ENCODE measurements at places on chromosomes 6 and 20.
A peak's percentile ranks its signal among the peaks of the same experiment; 100 is the strongest.

DNA sequence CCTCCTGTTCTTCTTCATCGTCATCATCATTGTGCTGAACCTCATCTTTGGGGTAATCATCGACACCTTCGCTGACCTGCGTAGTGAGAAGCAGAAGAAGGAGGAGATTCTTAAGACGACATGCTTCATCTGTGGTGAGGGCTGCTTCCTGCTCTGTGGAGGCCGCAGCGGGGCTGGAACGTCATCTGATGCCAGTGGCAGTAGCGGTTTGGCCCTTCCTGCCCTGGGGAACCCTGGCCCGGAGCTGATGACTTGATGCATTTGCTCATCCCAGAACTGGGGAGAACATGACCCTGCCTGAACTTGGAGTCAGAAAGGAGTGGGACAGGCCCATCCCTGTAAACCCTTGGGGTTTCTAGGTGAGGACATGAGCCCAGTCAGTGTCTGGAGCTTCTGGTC is 18.7 kb downstream of the UQCC2 start:
- DNase-seq = peak; percentile 35

DNA sequence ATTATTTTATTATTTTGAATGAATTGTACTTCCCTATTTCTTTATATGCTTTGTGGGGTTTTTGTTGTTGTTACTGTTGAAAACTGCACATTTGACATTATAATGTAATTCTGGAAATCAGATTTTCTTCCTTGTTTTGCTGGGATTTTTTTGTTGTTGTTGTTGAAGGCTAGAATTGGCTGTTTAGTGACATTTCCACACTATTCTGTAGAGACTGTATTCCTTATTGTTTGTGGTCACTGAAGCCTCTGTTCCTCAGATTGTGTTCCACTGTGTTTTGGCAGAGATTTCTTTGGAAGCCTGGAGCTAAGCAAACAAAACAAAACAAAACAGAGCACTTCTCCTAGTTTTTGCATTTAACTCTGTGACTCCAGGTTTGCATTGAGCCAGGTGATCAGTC is 52.9 kb downstream of the CDYL start:
- DNase-seq = no peak

DNA sequence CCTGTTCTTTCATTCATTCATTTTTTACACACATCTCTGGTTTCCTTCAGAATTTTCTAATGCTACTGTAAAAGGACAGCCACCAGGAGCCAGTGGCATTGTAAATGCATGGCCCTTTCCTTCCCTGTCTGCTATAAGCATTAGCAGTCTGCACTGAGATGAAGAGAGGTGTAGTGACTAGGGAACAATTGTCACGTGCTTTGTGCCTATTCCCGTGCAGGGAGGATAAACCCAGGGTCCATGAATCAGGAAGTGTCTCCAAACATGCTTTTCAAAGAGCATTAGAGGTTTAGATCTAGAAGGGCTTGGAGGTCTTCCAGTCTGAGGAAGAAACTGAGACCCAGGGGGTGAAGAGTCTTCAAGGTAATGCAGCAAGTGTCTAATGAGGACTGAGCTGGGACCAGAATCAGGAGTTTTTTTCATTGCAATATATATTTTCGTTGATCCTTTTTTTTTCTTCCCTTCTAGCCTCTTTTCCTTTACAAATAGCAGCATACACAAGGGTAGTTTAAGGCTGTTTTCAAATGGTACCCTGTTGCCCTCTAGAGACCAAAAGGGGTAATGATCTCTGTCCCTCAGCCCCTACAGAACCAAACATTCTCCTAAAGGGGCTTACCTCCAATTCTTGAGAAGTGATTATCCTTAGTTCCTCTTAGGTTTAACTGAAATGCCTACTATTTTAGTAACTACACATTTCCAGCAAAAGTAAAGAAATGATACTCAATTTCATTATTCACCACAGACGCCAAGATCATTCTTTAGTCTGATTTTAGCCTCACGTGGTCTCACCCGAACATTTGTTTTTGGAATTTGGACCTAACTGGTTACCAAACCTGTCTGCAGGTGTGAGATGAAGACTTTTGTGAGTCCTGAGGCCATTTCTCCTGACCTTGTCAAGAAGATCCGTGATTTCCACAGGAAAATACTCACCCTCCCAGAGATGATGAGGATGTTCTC is 6.6 kb downstream of the TRIM15 start:
- no peak for DNase-seq

DNA sequence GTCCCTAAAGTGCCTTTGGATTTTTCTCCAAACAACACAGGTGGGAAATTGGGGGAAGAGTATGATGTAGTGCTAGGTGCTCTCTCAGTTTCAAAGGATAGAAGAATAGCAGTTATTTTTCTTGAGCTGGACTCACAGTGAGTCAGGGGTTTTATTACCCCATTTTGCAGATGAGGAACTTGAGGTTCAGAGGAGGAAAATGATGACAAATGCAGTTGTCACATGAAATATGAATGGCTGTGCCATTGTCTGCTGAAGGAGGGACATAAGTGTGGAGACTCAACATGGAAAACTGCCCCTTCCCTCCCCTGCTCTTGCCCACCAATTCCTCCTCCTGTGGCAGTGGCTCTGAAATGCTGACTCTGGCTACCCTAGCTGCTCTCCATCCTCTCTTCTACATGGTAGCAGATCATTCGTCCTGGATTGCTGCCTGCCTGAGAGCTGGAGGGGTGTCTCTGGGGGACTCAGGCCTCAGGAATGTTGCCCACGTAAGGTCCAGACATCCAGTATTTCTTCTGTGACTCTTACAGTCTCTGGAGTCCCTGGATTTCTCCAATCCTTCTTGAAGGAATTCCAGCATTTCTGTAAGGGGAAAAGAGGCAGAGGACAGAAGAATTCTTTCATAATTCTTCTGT is 37.6 kb upstream of the EPB41L1 start:
- no peak for DNase-seq

- DNase-seq = no peak
These were observed 22.7 kb downstream of the SNAI1 start for GRCh38 chr20:50005471-50005981.

DNA sequence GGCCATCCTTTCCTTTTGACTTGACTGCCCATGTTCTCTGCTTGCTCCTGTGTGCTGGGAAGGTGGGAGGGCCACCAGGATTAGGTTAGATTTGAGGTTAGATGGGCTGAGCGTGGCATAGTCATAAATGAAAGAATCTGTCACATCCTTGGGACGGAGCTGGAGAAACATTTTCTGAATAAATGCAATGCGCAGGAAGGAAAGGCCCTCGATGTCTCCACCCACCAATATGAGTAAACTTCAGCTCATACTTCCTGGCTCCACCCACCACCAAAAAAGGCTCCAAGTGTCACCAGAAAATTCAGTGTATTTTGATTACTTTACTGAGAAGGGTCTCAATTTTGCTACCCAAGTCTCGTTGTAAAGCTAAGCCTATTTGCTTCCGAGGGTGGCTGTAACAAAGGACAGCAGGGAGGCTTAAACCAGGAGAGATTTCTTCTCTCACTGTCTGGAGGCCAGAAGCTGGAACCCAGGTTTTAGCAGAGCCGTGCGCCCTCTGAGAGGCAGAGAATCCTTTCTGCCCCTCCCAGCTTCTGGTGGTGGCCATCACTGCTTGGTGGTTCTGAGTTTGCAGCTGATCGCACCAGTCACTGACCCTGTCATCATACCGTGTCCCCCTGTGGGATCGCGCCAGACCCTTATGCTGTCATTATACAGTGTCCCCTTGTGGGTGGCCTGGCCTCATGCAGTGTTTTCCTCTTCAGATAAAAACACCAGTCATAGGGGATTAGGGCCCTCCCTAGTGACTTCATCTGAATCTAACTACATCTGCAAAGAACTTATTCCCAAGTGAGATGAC is 137.8 kb downstream of the TTLL2 start:
- DNase-seq = no peak

DNA sequence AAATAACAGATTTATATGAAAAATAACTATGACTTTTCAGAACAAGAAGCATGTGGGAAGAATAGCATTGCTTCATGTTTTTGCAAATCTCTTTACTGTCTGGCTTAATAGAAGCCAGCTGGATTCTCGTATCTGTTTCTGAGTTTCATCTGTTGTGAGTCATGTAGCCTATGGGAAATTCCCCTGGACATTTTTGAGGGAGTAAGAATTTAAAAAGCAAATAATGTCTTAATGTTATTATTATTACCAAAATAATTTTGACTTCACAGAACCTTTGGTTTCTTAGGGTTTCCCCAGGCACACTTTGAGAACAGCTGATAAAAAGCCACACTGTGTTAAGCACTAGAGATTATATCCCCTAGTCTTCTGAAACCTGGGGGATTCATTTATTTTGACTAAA is 75.8 kb downstream of the SYCP2L start:
- no peak for DNase-seq

DNA sequence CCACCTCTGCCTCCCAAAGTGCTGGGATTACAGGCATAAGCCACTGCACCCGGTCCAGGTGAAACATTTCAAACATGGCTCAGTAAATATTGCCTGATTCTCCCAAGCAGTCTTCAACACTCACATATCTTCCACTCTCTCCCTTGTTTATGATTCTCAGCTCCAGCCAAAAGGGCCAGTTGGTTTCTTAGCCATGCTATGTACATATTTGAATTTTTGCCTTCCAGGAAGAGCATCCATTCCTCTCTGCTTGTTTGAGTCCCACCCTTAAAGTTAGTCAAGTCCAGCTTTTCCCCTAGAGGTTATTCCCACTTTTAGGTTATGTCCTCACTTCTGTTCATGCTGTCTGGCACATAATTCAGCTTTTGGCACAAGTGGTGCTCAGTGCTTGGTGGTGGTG is 5.9 kb downstream of the KIFC1 start:
- no peak for DNase-seq

DNA sequence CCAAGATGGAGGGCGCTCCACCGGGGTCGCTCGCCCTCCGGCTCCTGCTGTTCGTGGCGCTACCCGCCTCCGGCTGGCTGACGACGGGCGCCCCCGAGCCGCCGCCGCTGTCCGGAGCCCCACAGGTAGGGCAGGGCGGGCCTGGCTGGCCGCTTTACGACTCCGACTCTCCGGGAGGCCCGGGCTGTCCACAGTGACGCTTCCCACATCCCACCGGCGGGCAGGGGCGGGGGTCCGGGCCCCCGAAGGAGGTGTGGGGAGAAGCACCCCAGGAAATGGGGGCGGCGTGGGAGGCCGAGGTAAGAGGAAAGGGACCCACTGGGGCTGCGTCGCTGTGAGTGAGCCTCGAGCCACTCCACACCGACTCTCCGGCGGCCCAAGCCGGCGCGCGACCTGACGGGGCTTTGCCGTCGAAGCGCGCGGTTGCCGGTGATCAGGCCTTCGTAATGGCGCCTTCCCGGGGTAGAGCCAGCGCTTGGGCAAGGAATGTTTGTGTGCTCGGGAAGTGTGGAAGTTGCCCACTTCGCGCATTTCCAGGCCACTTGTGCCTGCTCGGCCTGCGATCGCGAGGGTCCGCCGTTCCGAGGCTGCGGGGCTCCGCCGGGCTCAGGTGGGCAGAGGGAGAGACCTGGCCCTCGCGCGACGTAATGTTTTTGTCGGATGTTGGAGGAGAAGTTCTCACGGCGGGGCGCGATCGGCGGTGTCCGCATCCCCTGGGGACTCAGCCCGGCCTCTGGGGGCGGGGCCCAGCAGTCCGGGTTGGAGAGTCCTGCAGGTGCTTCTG is 427 bp downstream of the GINM1 start:
- no peak for DNase-seq

DNA sequence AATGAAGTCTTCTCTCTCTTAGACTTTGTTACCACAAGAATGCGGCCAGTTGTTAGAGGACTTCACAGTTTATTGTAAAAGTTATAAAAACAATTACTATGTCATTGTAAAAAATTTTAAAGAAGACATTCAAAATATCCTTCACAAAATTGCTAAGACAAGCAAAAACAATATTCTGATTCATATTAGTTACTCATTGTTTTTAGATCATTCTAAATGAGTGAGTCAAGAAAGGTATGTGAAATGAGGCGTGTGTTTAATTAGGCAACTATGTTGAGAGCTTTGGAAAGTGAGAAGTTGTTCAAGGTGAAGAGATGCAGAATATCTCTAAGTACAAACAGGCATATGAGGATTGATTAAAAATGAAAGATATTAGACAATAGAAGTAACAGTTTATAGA is 875.3 kb downstream of the EYS start:
- no peak for DNase-seq

DNA sequence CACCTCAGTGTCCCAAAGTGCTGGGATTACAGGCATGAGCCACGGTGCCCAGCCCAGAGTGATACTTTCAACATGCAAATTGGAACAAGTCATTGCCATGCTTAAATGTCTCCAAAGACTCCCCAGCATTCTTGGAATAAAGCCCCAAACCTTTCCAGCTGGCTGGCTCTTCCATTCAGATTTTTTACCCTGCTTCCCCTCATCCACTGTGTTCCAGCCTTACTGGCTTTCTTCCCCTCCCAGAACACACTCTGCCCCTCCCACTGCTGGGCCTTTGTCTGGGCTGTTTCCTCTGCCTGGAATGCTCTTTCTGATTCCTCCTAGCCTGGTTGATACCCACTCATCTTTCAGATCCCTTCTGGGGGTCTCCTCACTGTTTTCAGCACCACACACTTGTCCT is 40.1 kb upstream of the NNAT start:
- no peak for DNase-seq

- no peak for DNase-seq
These were observed 91.9 kb upstream of the CLDN20 start for GRCh38 chr6:155171747-155172449.

DNA sequence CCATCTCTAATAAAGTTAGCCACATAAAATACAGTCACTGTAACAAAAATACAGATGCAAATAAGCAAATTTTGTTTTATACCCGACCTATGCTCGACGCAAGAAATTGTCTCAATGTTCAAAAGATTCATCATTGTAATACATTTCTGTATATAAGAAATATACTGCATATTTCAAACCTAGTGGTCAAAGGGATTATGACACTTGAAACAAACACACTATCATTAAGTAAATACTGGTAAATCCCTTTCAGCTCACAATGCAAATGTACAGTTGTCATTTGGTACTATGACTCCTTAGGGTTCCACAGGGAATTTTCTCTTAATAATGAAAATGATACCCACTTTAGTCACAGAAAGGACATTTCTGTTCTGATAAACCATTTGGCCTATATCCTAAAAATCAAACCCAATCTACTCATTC is 2.2 kb downstream of the HIVEP2 start:
- no peak for DNase-seq

DNA sequence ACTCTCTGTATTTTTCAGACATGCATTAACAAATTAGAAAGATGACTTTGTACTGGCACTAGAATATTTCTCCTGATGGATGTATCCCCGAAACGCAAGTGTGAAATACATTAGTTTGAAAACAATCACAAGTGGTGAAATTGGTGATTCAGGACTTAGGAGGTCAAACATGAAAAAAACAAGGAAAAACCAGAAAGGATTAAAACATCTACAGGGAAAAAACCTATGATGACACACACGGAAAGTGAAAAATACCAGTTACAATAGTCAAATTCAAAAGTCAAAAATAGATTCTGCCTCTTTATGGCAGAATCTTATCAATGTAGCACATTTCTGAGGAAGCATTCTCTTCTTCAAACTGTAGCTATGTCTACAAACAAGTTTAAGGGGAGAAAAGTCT is 129.0 kb upstream of the SGK1 start:
- DNase-seq = no peak

GRCh38 chr6:154012852-154013251 is 26.2 kb upstream of the OPRM1 start:
- no peak for DNase-seq

GRCh38 chr6:52574709-52575501 is 2.0 kb downstream of the TRAM2 start:
- DNase-seq = peak; percentile 24
